ENCODE measurements at places on chromosomes 11 and 22.

- DNase-seq: no peak
Observed at GRCh38 chr11:23555085-23555484, 694.8 kb upstream of the CCDC179 start.

GRCh38 chr11:3213659-3214419 lies 4.8 kb downstream of the MRGPRG start:
- no peak for DNase-seq

GRCh38 chr11:118900535-118901384 lies 17.1 kb downstream of the CXCR5 start:
- no peak for DNase-seq

DNA sequence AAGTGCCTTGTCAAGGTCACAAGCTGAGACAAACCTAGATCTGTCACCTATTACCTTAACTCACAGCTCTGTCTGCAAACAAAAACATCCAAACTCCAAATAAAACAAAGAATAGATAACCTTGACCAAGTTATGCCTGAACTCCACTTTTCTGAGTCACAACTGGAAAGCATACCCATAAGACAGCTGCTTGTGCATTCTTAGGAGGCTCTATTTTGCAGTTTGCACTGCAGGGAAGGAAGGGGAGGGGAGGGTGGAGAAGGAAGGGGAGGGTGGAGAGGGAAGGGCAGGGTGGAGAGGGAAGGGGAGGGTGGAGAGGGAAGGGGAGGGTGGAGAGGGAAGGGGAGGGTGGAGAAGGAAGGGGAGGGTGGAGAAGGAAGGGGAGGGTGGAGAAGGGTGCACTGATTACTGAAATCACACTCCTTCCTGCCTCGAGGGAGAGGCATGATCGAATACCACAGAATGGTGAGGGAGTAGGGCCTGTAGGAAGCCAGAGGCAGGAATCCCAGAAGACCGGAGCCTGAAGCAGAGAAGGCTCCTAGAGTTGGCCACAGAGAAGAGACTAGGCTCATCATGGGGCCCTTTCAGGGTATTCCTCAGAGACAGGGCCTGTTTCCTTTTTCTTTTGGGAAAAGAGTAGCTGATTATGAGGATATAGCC lies 5.7 kb upstream of the OR52K2 start:
- no peak for DNase-seq

GRCh38 chr11:106193956-106194355 lies 116.5 kb downstream of the AASDHPPT start:
- no peak for DNase-seq

DNA sequence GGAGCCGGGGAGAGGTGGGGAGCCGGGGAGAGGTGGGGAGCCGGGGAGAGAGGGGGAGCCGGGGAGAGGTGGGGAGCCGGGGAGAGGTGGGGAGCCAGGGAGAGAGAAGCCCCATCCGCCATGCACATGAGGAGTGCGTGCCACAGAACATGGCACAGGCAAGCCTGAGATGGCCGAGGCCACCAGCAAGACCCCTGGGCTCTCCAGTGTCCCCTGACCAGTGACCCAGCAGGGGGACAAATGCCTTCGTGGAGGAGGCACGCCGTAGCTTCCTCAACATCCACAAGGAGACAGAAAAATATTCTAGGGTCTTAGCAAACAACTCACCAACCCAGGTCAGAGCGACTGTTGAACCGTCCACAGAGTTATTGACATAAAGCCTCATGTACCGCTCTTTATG lies 618.8 kb downstream of the TBC1D22A start:
- no peak for DNase-seq

DNA sequence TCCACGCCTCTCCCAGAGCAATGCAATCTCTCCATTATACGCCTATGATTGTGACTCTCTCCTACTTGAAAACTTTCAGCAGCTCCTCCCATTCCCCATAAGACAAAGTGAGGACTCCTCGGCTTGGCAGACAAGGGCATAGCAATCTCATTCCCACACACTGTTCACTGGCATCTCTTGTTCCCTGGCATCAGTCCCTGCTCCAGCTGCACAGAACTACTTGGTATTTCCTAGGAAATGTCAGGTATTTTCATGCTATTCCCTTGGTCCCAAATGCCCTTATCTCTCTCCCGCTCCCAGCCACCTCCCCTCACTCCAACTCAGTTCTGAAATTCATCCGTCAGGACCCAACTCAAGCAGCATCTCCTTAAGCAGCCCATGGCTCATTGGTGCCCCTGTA lies 28.4 kb downstream of the TMPRSS5 start:
- DNase-seq: no peak

DNA sequence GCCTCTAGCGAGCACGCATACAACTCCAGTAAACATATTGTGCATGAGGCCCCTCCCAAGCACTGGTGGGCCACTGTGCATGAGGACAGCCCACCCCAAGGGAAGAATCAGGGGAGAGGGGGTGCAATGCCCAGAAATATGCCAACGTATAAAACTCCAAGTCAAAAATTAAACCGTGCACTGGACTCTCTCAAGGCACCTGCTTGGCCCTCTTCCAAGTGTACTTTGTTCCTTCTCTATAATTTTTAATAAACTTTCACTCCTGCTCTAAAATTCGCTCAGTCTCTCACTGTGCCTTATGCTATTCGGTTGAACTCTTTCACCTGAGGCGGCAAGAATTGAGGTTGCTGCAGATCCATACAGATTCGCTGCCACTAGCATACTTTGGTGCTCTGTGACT lies 465.3 kb upstream of the TENM4 start:
- no peak for DNase-seq

DNA sequence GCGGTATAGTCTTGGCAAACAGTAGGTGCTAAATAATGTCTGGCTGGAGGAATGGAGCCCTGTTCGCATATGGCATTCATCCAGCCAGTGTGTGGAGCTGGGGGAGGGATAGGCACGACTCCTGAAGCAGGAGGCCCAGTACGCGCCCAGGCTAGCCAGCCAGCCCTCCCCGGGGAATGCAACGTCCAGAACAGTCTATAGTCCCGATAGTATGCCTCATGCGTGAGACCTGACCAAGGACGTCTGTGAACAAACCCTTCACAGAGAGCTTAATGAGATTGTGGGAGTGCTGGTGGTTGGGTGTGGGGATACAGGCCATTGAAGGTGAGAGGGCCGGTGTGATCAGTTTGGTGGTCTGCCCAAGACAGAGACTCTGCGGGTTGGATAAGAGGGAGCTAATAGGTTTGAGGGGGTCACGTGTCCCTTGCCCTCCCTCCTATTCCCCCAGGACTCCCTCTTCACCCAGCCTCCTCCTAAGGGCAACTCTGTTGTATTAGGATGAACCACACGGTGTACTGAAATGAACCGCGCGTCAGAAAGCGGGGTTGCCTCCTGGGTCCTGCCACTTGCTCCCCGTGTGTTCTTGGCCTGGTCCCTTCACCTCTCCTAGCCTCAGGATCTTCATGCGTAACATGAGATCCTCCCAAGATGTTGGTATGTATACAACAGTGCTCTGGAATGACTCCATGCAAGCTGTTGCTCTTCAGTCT lies 987 bp upstream of the GRIK4 start:
- DNase-seq: no peak

DNA sequence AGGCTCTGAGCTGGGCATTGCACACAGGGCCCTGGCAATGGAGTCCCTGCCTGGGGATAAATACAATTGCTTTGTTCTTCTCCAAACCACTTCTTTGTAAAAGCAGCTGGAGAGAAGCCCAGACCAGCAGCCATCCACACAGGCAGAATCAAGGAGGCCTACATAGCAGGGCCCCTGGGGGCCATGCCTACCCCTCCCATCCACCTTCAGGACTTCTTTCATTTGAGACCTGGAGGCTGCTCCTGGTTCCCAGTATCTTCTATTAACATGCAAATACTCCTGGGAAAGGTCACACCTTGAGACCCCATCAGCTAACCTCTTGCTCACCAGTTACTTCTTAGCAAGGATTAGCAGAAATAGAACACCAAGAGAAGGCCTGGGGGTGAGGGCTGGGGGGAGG lies 511.1 kb downstream of the SOX6 start:
- no peak for DNase-seq

DNA sequence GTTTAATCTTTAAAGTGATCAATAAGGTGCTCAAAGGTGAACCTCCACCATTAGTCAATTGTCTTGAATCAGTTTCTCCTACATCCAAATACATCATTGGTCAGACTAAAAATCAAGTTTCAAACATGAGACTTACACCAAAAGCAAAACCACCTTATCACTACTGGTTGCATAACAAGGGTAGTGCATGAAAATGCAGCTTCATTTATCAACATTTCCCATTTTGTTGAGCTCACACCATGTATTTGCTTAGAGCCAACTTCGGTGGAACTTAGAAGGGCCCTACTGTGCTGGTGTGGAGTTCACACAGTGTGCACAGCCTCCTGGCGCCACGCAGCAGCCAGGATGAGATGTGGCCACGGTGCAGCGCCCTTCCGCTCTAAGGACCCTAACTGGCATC lies 23.1 kb upstream of the PHLDA2 start:
- no peak for DNase-seq

DNA sequence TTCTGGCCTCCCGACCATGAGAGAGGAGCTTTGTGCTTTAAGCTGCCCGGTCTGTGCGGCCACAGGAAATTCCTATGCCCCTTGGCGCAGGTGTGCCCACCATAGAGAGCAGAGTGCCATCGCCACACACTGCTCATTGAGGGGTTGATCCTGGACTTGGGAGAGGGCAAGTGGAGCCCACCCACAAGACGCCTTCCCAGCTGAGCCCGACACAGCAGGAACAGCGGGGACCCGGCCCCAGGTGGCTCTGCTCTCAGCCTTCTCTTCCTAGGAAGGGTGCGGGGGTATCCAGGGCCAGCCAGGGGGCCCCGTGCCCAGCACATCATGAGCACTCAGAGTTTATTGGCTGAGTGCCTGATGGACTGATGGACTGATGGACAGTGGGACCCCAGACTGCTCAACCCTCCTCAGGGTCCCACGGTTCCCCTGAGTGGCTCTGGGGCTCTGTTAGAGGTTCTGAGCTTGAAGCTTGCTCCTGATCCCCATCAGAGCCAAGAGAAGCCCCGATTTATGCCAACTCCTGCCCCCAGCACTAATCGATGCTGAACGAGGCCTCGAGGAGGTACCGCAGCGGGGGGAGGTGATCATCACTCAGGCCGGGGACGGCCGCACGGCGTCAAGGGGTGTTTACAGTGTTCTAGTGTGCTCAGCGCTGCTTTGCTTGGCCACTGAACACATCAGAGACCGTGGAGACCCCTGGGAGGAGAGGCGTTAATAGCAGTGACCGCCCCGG lies 13.5 kb upstream of the MRGPRD start:
- no peak for DNase-seq

GRCh38 chr11:129131316-129131715 lies 60.8 kb downstream of the ARHGAP32 start:
- no peak for DNase-seq

DNA sequence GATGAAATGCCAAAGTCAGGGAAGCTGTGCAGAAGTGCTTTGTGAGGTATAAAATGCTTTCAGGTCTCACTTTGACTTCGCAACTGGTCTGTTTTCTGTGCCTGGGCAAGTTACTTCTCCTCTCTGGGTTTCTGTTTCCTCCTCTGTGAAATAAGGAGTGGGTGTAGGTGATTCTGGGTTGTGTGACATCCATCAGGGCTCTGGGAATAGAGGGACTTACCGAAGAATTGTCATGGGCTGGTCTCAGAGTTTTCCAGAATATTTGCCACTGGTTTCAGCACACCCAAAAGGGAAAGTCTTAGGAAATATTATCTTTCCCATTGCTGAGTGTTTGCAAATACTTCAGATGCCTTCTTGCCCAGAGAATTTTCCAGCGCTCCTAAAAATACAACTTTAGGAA lies 118.4 kb downstream of the KIAA1671 start:
- DNase-seq: no peak
